ENCODE measurements at places on chromosomes 13 and 19.

GRCh38 chr13:26601669-26602068 lies 44.2 kb downstream of the WASF3 start:
- DNase-seq = no peak

DNA sequence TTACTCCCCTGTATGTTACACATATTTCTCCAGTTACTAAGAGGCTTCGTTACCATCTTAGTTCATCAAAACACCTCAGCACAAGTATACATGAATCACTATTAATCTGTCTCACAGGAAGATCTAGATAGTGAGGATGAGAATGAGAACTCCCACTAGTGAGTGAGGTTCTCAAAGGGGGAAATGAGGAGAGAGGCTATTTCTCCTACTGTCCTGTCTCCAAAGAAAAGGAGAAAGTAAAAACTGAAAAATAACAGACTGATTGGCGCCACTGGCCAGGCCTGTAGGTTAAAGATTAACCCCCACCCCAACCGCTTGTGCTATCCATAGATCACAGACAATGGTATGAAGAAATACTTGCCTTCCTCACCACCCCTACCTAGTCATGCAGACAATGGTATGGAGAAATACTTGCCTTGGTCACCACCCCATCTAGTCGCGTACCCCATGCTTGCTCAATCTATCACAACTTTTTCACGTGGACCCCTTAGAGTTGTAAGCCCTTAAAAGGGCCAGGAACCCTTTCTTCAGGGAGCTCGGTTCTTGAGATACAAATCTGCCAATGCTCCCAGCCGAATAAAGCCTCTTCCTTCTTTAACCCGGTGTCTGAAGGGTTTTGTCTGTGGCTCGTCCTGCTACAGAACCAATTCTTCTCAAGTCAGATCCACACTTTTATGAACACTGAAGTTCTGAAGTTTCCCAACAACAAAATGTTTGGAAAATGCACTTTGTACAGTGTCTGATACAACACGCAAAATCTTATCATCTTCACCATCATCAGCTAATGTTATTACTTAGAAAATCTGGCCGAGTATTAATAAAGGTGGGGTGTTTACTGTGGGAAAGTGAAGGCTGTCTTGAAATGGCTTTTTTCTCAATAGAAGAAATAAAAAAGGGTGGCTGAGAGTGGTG lies 598.1 kb downstream of the UQCRFS1 start:
- no peak for DNase-seq

DNA sequence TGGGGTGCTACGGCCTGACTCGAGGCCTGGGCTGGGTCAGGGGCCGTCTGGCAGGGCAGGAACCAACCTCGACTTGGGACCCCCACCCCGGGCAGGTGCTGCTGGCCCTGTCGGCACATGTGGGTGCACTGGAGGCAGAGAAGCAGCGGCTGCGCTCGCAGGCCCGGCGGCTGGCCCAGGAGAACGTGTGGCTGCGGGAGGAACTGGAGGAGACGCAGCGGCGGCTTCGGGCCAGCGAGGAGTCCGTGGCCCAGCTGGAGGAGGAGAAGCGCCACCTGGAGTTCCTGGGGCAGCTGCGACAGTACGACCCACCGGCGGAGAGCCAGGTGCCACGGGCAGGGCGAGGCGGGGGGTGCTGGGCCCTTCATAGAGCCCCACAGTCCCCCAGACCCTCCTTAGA lies 5.9 kb downstream of the KLC3 start:
- no peak for DNase-seq

- DNase-seq = no peak
Observed at GRCh38 chr19:15137777-15138176, 30.6 kb downstream of the SYDE1 start.

- no peak for DNase-seq
Observed at GRCh38 chr13:23668562-23668961, 98.3 kb downstream of the TNFRSF19 start.
